ENCODE measurements at places on chromosomes 12 and 14.

DNA sequence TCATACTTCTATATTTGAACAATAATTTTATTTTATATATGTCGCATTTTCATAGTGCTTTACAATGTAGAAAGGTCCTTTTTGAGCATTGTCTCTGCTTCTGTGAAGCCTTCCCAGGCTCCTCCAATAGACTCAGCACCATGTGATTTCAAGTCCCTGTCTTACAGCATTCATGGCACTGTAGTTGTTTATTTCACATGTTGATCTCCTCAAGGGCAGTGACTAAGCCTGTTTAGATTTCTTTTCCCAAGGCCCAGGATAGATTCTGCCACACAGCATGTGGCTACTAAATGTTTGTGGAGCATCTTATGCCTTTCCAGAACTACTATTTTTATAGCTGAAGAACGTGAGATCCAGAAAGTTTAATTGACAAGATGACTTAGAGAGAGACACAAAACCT lies 391.7 kb downstream of the TMEM117 start:
- DNase-seq: no peak

DNA sequence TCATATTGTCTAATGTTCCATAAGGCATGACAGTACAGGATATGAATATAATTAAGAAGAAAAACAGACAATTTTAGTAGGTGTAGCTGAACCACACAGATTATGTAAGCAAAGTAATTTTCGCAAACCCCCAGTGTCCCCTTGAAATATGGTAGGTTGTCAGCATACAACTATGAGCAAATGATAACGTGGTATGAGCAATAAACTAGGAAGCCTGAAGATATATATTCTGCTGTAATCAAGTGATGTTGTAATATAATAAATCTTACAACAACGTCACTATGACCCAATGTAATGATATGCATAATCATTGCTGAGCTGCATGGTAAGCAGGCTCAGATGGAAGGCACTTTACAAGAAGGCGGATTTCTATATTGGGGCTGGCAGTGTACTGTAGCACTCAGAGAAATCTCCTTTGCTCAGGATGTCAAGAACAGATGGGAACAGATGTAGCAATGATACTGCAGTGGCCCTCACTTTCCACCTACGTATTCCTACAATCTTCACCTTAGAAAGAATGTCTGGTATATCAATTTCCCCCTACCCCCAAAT lies 47.8 kb upstream of the MYF6 start:
- no peak for DNase-seq

DNA sequence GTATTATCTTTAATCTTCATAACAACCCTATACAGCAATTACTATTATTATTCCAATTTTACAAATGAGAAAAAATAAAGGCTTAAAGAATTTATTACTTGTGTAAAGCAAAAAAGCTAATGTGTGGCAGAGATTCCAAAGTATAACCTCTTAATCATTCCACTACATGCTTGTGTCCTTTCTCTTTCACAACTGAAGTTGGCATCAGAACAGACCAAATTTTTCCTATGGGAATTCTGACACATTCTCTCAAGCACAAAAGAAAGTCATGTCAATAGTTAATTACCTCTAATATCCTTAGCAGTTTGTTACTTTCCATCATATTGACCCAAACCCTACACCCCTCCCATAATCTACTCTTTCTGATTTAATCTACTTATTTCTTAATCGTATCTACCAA lies 86.7 kb downstream of the BCL2L14 start:
- no peak for DNase-seq

DNA sequence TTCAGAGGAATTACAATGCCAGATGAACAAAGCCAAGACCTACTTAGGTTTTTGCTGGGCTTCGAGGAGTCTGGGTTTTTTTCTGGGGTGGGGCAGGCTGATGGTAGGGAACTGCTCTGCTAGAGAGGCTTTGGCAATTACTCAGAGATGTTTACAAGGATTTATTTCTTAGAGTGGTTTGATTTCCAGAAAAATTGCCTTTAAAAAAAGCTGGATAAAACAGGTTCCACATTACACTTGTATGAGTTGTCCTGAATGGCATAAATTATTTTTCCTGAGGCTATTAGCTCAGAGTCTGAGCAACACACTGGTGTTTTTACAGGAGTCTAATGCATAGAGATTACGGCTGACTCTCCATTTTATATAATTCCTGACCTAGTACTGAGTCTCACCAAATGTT lies 118.5 kb upstream of the FRMD6 start:
- DNase-seq: peak; percentile 64

DNA sequence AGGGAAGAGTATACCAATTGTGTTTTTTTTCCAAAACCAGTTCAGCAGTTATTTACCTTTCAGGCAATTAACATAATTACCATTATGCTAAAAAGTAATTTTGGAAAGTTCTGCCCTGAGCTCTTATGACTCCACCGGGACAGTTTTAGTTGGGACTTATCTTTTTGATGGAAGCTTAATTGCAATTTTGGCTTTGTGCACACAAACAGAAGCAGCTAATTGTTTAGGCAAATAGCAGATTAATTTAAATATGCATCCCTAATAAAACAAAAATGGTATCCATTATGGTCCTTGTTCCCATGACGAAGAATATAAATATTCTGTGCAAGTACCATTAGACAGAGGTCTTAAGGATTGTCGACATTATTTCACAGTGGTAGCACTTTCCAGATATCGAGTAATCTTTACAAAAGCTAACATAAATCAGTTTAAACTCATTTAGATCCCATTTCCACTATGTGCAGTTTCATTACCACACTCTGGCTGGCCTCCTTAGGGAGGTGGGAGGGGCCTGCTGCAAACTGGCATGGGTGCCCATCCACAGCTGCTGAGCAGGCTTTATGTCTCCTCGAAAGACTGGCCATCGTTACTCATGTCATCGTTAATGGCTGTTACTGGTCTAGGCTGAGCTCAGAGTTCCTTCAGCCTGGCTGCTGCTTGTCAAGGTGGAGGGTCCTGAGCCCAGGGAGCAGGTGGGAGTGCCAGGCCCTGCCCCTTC lies 68.2 kb downstream of the FBXW8 start:
- DNase-seq: no peak

- no peak for DNase-seq
Measured at GRCh38 chr14:93073910-93074769, 41.6 kb downstream of the ITPK1 start.

DNA sequence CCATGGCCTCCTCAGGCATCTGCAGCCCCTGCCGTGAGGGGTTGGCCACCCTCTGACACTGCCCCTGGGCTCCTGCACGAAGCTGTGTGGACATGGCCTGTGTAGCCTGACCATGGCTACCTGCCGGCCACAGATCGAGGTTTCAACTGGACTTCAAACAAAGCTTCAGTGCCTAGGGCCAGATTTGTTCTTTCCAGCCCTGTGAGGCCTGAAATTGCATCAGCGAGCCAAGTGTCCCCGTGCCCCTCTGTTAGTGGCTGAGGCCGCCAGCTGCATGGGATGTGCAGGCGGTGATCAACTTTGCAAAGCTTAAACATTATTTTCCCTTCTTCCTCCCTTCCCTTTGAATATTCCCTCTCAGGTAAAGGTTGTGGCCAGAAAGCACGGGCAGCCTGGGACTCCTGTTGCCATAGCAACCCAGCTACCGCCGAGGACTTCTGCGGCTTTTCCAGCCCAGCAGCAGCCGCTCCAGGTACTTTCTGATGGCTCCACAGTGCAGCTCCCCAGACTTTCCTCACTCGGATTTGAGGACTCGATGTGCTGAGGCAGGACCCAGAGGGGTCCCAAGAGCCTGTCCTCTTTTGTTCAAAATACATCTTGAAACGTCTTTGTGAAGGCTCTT lies 35.8 kb downstream of the DDX51 start:
- no peak for DNase-seq

GRCh38 chr14:75068294-75069120 lies 934 bp upstream of the ZC2HC1C start:
- no peak for DNase-seq

DNA sequence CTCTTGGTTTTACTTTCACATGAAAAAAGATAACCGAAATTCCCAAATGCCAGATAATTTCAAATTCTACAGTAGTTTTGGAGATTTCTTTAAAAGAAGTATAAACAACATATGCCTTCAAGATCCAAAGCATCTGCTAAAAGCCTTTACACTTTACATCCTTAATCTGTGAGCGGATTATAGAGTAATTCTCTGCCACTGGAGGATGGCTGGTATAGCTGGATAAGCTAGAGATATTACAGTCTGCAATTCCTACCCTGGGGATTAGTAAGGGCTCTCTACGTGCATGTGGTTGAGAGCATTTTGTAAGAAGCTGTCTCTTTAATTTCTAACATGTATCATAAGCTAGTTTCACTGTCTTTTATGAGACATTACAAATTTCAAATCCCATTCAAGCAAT lies 240.3 kb upstream of the HMGA2 start:
- DNase-seq: no peak

- no peak for DNase-seq
Measured at GRCh38 chr12:121810234-121810817, 6.5 kb downstream of the SETD1B start.

DNA sequence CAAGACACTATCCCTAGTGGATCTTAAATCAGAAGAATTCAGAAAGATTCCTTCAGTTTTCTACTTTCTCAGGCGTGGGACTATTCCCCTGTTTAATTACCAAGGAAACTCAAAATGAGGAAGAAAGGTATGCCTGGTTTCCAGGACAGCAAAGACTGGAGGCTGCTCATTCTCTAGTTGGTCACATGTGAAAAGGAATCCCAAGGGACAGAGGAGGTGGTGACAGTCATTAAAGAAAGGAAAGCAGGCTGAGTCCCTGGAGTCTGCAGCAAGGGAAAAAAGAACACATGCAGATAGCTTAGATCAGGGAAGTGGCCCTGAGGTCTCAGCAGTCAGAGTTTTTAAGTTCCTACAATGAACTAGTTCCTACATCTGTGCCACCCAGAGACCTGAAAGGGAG lies 165.4 kb upstream of the CCDC198 start:
- DNase-seq: no peak

DNA sequence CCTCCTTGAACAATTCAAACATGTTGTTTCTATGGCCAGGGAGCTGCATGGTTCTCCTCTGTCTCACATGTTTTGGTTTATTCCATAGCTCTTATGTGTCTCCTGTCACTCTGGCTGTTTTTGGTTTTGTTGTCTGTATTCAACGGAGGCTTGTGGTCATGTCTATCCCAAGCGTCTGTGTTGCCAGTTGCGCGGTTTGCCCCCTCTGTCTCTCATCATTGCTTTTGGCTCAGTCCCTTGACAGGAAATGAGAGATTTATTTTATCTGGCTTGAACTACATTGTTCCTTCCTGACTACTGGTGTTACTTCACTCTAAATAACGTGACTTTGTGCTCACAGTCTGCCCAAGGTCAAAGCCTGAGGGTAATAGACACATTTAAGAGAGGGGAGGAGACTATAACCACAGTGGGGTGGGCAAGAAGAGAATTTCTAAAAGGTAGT lies 96.4 kb upstream of the SOX5 start:
- DNase-seq: peak; percentile 88

DNA sequence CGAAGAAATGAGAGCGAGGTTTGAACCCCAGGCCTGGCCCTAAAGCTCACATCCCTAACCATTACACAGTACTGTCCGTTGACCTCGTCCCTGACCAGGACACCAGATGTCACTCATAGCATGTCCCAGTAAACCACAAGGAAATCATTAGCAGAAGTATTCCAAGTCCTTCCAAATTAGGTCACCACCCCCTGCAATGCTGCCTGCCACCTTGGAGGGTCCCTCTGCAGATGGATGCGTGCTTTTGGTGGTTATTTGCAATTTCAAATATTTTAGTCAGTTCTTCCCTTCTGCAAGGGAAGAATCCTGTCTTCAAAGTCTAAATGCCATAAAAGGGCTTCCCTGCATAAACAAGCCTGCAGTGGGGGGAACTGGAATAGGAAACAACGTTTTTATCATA lies 71.3 kb downstream of the CLMN start:
- peak; percentile 28 for DNase-seq

GRCh38 chr12:104006929-104007328 lies 41.3 kb downstream of the TDG start:
- DNase-seq: peak; percentile 19

- peak; percentile 80 for DNase-seq
Measured at GRCh38 chr12:116222358-116222757, 55.1 kb downstream of the MED13L start.

- DNase-seq: no peak
Measured at GRCh38 chr12:92466391-92467305, 236.1 kb upstream of the PLEKHG7 start.

GRCh38 chr12:48693572-48693971 lies 11.5 kb upstream of the KANSL2 start:
- no peak for DNase-seq
